ENCODE measurements at places on chromosomes 6 and 20. TPM values are rescaled to one million over a fixed set of nuclear protein-coding genes. Genes with fewer than 3 reads are reported as not detected.

GRM1 gene
- 0.09 TPM for total RNA-seq

C6orf163 gene
- 2.1 TPM for total RNA-seq

DNA sequence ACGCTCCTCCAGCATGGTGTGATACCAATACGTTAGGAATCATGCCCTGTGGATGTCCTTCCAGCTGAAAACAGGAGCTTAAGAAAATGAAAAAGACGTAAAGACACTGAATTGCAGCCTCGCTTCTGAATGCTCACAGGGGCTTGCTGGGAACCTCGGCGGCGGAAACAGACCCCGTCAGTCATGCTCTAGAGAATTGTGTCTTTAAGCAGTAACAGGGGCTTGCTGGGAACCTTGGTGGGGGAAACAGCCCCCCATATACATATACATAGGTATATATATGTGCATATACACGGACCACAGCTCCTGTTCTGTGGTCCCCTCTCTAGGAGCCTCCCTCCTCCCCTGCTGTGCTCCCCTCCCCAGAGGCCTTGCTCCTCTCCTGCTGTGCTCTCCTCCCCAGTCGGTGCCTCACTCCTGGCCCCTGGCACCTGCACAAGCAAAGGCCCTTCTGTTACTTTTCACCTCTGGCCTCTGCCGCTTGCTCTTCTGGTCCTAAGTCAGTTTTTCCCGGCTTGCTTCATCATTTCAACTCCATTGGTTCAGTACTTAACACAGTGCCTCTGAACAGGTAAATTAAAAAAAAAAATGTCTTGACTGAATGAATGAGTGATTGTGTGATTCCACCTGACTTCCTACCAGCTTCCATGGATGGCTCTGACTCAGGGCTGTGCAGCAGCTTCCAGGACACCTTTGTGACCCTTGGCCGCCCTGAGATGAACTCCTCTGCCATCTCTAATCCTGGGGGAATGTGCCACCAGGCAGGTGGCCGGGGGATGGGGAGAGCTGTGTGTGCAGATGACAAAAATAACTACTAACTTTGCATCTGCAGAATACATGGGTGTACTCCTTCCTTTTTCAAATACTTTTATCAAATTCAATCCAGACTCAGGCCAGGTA, 246.1 kb downstream of the SMOC2 start:
- H3K36me3 ChIP-seq: no peaks in the 10 kb centered on the region
- no peaks in the 10 kb centered on the region for H3K27me3 ChIP-seq
- no peak overlapping the region for H3K27ac ChIP-seq
- H3K4me1 ChIP-seq: no peaks in the 10 kb centered on the region

- no peaks in the 10 kb centered on the region for H3K4me1 ChIP-seq
- DNase-seq: no peak
- no peaks in the 10 kb centered on the region for H3K36me3 ChIP-seq
- H3K27ac ChIP-seq: no peak overlapping the region
Observed at GRCh38 chr6:55968926-55969325, 93.5 kb upstream of the BMP5 start.

DNA sequence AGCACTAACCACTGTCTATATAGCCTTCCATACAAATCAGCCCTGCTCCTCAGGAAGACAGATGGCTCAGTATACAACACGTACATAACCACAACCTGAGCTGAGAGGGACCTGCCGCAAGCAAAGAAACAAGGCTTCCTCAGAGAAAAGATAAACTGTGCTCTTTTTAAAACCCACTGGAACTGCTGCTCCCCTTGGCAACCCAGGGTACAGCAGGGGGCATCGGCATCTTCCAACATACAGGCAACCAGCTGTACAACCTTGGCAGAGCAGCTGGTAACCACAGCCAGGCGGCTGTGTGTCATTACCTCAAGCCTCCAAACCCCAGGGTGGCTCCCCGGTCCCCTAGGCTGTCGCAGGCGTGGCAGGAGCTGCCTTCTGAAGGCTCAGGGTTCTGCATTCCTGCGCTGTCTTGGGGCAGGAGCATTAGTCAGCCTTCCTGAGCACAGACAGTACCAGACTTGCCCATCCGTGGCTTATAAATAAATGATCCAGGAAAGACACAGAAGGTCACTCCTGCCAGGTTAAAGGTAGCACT, 249.5 kb downstream of the ADGRG6 start:
- H3K27me3 ChIP-seq: no peaks in the 10 kb centered on the region
- no peak overlapping the region for H3K4me3 ChIP-seq
- H3K4me1 ChIP-seq: no peaks in the 10 kb centered on the region
- DNase-seq: peak; percentile 55

GRCh38 chr6:68238097-68238601, 396.9 kb upstream of the ADGRB3 start:
- no peak for DNase-seq
- no peak overlapping the region for H3K4me3 ChIP-seq
- no peak overlapping the region for H3K27ac ChIP-seq
- H3K36me3 ChIP-seq: no peaks in the 10 kb centered on the region
- no peaks in the 10 kb centered on the region for H3K27me3 ChIP-seq
- H3K4me1 ChIP-seq: no peaks in the 10 kb centered on the region

DNA sequence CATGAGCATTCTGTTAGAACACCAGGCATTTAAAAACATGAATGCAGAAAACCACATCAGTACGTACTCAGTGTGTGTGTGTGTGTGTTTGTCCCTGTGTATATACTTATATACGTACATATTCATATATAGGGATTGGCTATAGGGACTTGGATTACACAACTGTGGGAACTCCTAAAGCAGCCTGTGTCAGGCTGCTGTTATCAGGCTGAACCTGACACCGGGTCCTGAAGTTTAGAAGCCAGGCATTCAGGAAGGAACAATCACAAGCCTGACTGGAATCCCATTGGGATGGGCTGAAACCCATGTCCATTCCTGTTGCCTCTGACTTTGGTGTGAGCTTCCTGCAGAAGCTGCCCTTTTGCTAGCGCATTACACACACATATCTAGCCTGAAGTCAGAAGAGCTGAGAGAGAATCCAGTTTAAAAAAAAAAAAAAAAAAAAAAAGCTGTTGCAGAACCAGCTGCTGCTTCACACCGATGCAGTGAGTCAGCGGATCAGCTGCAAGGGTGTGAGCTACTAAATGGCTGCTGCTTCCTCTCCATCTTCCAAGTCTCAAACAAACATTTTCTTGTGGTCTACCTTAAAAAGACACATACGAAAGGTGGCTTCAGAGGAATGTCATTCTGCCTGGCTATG, 348.1 kb downstream of the THBS2 start:
- no peak overlapping the region for H3K27ac ChIP-seq
- H3K4me1 ChIP-seq: no peaks in the 10 kb centered on the region
- H3K27me3 ChIP-seq: no peaks in the 10 kb centered on the region
- no peak overlapping the region for H3K4me3 ChIP-seq
- no peak for DNase-seq
- no peaks in the 10 kb centered on the region for H3K36me3 ChIP-seq

Data from upper lobe of right lung (tissue), 1 donor.